ENCODE measurements at places on chromosomes 4 and X.

DNA sequence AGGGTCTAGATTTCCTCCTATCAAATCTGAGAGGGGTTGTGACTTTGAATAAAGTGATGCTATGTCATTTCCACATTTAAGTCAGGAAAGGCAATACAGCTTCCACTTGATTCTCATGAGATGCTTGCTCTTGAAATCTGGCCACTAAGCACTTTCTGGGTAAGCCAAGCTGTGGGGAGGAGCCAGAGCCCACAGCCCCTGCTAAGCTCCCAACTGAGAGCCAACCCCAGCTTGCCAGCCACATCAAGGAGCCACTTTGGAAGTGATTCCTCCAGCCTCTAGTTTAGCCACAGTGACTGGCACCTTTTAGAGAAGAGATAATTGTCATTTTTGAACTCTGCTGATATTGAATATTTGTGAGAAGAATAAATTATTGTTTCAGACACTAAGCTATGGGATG is 1441.5 kb upstream of the IGFBP7 start:
- DNase-seq: no peak

DNA sequence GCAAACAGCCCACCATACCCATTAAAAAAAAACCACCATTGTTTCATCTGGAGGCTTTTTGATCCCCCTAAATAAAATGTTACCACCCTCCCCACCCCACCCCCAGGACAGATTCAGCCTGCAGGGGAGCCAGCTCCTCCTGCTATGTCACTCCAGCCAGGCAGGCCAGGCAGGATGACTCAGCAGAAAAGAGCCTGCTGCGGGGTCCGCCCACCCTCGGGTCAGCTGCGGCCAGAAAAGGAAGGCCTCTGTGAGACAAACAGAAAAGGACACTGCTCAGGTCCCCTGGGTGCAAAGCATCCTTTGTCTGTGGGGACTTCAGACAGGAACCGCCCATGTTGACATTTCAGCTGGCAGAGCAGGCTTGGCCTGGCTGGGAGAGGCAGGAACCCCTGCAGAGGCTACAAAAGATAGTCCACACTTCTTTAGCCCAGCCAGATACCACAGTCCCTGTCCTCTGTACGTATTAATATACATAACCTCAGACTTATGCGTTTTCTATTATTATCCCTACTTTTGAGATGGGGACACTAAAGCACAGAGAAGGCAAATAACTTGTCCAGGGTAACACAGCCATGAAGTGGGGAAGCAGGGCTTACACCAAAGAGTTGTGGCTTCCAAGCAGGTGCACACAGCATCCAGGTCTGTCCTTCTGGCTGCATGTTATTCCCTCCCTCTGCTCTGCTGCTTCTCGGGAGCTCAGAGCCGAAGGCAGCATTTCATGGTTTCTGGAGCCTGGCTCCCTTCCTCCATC is 147.7 kb downstream of the CPEB2 start:
- peak; percentile 15 for DNase-seq

GRCh38 chr4:73335679-73336078 is 68.4 kb upstream of the ALB start:
- DNase-seq: no peak

DNA sequence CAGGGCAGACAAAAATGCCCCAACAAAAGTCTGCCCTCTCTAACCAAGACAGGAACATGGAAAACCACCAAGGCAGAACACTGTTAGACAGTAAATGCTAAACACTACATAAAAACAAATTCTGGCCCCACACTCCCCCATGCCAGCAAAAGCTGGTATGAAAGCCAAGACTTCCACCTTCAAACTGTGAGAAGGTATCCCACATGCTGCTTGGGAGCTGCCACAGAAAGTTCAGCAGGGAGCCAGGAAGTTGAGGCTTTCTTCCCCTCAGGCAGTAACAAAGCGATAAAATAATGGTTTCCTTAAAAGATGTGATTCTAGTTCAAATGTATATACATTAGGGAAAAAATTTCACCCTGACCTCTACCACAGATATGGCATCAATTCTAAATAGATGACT is 770.4 kb upstream of the NDST4 start:
- DNase-seq: no peak

DNA sequence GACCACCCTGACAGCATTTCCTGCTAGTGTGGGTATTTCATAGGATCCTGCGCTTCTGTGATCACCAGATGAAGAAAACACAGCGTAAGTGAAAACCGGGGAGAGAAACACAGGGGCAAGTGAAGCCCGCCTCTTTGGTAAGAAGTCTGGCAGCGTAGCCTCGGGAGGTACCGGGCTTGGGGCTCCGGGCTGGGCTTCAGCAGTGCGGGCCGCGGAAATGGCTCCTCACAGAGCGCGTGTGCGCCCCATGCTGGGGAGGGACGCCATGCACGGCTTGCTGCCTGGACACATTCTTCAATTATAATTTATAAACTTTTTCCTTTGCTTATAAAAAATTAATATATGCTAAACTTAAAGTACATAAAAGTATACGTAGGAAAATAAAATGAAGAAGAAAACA is 151.5 kb downstream of the AFAP1 start:
- no peak for DNase-seq

DNA sequence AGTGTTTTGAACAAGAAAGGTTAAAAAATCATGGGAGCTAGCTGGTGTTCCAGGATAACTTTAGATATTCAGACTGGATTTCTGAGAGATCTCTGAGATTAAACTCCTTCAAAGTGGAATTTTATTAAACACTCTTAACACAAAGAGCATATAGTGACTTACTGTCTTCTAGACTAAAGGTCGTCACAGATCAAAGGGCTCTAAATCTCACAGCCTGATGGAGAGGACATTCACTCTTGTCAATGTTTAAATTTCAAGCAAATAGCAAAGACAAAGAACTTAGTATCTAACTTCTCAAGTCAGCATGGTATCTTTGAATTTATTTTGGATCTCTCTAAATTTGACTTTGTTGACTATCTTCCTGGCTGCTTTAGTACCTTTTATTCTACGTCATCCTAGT is 53.7 kb upstream of the NUDT6 start:
- DNase-seq: no peak

DNA sequence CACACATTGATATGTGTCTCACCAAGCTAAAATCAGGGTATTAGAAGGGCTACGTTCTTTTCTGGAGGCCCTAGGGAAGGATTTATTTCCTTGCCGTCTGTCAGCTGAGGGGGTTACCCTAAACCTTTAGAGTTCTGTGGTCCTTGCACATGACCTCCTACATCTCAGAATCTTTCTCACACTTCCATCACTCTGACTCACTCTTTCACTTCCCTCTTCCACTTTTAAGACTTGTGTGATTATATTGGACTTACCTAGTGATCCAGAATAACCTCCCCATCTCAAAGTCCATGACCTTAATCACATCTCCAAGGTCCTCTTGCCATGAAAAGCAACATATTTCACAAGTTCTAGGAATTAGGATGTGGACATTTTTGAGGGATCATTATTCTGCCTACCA is 53.6 kb upstream of the FUNDC1 start:
- no peak for DNase-seq

DNA sequence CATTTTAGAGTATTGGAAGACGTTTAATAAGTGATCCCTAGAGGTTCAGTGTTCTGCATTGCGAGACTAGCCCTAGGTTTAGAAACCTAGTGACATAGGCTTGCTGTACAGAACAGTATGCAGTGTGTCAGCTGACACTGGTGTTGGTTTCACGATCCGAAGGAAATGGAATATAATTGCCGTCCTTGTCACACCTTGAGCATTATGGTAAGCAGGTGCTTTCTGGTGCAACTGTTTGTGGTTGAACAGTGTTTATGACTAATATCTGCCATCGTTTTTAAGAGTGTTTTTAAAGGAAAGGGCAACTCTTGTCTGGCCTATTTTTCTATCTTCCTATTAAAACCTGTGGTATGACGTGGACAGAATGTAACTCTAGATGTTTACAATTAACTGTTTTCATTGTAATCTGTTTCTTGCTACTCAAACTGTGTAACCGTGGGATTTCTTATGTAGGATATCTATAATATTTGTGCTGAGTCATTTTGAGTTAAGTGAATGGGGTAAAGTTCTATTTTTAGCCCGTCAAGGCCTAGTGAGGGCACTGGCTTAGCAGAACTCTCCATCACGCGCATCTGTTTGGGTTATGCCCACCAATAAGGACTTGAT is 53.8 kb upstream of the TBC1D14 start:
- peak; percentile 29 for DNase-seq

- DNase-seq: no peak
Observed at GRCh38 chrX:40095583-40096394, 2.0 kb downstream of the BCOR start.

DNA sequence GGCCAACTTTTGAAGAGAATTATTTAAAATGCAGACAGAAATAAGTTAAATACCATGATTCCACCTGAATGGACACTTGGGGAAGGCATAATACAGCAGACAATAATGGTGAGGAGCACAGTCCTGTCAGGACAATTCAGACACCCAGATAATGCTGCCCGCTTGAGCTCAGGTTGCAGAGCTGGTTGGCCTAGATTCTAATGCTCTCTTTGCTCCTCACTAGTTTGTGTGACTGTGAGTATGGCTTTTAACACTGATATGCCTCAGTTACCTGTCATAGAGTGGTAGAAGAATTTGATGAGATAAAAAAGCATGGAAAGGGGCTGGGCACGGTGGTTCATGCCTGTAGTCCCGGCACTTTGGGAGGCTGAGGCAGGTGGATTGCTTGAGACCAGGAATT is 62.1 kb downstream of the SH3KBP1 start:
- no peak for DNase-seq

DNA sequence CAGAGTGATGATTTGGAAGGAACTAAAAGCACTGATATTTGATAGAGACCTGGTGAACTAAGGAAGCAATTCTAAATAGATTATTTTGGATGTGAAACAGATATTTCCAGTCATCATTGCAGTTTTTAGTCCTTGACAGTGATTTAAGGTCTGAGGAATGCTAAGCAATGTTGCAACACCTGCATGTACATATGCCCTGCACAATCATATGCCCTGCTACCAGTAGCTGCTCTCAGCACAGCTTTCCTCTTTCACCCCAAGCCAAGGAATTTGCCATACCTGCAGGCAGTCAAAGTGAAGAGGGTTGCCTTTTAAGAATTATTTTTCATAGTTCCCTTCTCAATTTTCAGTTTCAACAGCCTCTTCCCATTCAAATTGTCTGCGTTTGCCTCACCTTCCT is 8.7 kb upstream of the FAM47A start:
- DNase-seq: no peak

DNA sequence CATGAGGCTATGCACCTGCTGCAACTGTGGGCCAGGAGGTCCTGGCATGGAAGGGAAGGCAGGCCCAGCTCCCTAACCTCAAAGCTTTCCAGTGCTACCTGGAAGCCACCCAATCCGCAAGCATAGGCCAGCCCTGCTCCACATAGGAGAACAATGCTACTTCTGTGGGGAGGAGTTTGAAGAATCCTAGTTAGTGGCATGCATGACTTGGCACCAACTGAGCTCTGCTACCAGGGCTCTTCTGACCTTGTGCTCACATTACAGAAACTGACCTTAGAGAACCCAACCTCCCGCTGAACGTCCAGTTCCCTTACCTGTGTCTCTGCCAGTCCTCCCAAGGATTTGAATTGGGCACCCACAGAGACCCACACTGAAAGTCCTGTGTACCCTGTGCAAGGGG is 58.8 kb downstream of the USP46 start:
- DNase-seq: no peak

DNA sequence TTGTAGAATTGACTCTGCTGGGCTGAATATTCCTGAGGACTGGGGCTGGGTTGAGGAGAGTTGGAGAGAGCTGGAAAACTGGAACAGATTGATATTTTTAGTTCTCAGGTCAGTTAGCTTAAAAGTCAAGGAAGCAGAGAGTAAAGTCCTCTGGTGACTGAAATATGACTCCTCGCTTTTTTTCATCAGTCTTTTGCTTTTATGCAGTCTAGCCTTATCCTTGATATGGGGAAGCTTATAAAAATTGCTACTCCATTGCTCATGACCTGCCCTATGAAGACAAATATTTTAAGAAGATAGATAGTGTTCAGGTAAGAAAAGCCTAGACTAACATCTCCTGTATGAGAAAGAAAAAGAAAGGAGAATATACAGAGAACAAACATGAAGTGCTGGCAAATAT is 152.7 kb downstream of the C4orf33 start:
- DNase-seq: no peak

DNA sequence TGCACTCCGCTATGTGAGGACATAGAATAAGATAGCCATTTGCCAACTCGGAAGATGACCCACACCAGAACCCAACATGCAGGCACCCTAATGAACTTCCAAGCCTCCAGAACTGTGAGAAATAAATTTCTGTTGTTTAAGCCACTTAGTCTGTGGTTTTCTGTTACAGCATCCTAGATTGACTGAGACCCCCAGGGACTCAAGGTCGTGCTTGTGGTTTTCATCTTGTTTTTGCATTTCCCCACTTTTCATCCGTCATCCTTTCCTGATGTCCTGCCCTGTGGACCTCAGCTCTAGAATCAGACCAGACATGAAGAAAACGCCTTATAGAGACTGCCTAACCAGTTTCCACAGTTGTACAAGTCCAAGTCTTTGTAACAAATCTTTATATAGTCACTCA is 54.4 kb downstream of the MCUB start:
- DNase-seq: no peak

- DNase-seq: no peak
Observed at GRCh38 chr4:83894831-83895230, 358.9 kb downstream of the GPAT3 start.

DNA sequence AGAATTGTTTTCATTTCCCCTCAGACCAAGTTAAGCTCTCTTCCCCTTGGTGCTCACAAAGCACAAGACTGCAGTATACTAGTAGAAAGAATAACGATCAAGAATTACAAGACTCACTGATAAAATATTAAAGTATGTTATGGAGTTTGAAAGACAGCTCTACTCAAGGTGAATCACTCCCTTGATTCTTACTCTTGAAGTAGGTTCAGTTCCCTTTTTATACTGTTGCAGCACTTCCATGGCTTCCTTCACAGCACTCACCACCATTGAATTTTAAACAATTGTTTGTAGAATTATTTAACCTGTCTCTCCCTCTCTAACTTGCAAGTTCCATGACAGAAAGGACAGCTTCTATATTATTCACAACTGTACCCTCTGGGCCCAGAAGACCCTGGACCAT is 42.2 kb downstream of the CASK start:
- DNase-seq: no peak

DNA sequence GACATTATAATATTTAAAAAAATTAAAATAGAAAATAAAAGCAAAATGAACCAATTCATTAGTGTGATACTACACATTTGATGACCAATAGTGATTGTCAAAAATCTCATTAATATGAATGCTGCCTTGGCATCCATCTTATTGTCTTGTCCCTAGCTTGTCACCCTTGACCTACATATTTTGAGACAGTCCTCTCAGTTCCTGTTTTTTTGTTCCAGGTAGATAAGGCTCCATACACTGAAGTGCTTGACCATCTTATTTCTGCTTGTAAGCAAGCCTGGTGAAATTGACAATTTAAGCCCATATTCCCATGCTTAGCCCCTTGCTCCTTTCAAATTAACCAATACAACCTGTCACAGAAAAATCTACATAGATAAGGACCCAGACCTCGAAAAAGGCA is 534.0 kb upstream of the FMR1 start:
- no peak for DNase-seq

DNA sequence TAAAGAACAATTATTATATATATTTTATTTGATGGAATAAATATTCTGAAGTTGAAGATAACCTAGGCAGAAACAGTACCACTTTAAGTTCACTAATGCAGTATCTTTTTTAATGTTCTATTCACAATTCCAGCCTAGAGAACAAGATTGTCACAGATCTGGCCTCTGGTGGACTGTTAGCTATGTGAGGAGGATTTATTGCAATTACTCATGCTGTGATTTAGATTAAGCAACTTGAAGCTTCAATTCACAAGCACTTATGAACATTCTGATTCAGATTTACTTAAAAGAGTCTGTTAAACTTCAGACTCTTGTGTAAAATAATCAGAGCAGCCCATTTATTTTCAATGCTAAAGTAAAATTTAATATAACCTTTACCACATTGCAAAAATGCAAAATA is 1489.8 kb downstream of the STIM2 start:
- no peak for DNase-seq

Measured in NCI-H1105 (cell line).